GM20000 (cell line): ENCODE measurements at places on chromosomes 13 and 19.

- DNase-seq = no peak
Measured at GRCh38 chr19:1085676-1086442, 9.3 kb downstream of the POLR2E start.

GRCh38 chr19:55149078-55150003 lies at the start of gene TNNT1:
TNNT1 (minus strand) TSS chr19:55149206; CDS start chr19:55147157, 2,049 bp downstream.
- DNase-seq = no peak

DNA sequence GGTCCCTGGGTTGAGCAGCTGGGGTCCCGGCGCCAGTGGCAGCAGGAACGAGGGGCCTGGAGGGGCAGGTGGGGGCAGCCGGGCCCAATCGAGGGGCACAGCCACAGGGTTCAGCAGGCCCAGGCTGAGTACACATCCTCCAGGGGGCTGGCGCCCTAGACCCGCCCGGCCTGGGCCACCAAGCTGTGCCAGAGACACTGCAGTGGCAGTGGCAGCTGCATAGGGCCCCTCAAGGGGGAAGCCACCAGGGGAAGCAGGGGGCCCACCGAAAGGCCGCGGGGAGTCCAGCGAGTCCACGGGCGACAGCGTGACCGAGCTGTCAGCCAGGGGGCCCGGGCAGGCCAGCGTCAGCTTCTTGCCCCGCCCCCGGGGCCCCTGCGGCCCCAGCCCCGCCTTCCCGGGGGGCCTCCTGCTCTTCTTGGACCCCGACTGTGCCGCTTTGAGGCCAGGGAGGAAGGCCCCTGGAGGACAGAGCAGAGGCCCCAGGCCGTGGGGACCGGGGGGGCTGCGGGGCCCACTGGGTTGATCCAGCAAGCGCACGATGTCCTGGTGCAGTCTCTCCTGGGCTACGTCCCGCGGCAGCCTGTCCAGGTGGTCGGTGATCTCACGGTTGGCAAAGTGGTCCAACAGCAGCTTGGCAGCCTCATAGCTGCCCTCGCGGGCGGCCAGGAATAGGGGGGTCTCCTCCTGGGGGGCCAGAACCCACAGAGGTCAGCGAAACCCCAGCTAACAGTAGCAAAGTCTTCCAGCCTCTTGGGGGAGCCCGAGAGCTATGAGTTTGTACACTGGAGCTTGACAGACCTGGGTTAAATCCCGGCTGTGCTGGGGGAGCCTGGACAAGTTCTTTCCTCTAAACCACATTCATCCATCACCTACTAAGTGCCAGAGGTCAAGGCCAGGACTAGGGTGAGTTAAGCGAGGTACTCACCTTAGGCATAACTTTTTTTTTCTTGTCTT lies 39.5 kb downstream of the NOTCH3 start:
- peak; percentile 84 for DNase-seq

GRCh38 chr13:26946684-26947343 lies 186.2 kb upstream of the GPR12 start:
- peak; percentile 49 for DNase-seq

- DNase-seq = no peak
Measured at GRCh38 chr13:32624441-32624840, 38.2 kb downstream of the PDS5B start.

GRCh38 chr13:24279327-24280110 lies 29.9 kb upstream of the C1QTNF9 start:
- no peak for DNase-seq
